ENCODE measurements at places on chromosomes 6 and 20.
A peak's percentile ranks its signal among the peaks of the same experiment; 100 is the strongest.

GRCh38 chr6:161257793-161258457 is 15.9 kb downstream of the AGPAT4 start:
- no peak for DNase-seq

DNA sequence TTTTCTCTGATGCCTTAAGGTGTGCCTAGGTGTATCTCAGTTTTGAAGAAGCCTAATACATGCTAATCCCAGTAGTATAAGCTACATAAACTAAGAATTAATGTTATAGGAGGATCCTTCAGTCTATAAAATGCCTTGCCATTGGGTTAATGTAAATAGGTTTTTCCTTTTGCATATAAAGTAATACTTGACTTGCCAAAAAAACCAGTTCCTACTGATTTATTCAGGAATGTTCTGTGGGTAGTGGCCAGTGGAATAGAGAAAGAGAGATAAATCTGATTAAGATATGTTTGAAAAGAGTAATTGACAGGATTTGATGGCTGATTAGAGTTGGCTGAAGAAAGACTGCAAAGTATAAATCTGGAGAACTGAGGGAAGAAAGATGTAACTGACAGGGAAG is 273.4 kb downstream of the ZFAND3 start:
- DNase-seq = no peak

GRCh38 chr6:111417181-111417585 is 65.8 kb downstream of the REV3L start:
- DNase-seq = peak; percentile 10

DNA sequence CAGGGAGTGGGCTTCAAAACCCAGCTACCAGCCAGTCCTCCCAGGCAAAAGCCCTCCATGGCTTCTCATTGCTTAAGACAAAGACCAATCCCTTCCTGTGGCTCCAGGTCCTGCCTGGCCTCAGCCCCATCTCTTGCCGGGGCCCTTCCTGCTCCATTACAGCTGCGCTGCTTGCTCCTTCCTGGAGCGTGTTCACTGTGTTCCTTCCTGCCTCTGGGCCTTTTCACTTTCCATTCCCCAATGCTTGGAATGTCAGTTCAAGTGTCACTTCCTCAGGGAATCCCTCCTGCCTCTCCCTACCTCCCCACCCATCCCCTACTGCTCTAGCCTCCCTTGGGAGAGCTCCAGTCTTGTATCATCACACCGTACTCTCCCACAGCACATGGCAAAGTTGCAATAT is 11.1 kb upstream of the ITPR3 start:
- no peak for DNase-seq

DNA sequence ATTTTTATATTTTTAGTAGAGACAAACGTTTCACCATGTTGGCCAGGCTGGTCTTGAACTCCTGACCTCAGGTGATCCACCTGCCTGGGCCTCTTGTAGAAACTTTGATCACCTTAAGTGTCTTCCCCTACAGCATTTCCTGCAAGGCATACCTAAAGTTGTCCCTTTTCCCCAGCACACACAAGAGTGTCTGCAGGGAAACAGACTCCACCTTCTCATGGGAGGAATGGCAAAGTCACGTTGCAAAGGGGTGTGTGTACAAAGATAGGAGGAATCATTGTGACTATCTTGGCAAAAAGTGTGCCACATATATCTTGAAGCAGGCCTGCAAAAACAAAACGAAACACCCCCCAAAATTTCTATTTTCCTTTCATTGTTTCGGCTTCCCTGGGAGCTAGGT is 160.8 kb upstream of the RNF24 start:
- DNase-seq = no peak

GRCh38 chr6:117711369-117711768 is 36.1 kb downstream of the NUS1 start:
- DNase-seq = no peak

- no peak for DNase-seq
These were observed 100.4 kb downstream of the CD83 start for GRCh38 chr6:14217728-14218518.

GRCh38 chr6:67121115-67121514 is 1414.1 kb upstream of the EYS start:
- DNase-seq = no peak

- peak; percentile 86 for DNase-seq
These were observed 36.4 kb upstream of the HLA-C start for GRCh38 chr6:31308050-31308844.

DNA sequence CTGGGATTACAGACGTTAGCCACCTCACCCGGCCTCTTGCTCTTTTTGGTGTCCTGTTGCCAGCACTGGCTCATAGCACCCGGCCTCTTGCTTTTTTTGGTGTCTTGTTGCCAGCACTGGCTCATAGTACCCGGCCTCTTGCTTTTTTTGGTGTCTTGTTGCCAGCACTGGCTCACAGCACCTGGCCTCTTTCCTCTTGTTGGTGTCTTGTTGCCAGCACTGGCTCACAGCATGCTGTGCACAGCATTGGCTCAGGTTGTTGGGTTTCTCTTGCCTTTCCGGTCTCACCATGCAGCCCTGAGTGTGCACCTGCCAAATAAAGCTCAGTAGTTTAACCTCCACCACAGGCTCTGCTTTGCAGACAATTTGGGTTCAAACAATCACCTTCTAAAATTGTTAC is 208.2 kb downstream of the THBS2 start:
- DNase-seq = no peak

GRCh38 chr20:35575958-35576357 is 34.1 kb downstream of the ERGIC3 start:
- DNase-seq = peak; percentile 22

GRCh38 chr20:36676701-36677421 is 30.9 kb upstream of the SLA2 start:
- no peak for DNase-seq

- DNase-seq = peak; percentile 51
These were observed 43.3 kb downstream of the SLC2A10 start for GRCh38 chr20:46752728-46753127.

GRCh38 chr6:41678511-41679084 is 40.3 kb downstream of the MDFI start:
- DNase-seq = no peak

DNA sequence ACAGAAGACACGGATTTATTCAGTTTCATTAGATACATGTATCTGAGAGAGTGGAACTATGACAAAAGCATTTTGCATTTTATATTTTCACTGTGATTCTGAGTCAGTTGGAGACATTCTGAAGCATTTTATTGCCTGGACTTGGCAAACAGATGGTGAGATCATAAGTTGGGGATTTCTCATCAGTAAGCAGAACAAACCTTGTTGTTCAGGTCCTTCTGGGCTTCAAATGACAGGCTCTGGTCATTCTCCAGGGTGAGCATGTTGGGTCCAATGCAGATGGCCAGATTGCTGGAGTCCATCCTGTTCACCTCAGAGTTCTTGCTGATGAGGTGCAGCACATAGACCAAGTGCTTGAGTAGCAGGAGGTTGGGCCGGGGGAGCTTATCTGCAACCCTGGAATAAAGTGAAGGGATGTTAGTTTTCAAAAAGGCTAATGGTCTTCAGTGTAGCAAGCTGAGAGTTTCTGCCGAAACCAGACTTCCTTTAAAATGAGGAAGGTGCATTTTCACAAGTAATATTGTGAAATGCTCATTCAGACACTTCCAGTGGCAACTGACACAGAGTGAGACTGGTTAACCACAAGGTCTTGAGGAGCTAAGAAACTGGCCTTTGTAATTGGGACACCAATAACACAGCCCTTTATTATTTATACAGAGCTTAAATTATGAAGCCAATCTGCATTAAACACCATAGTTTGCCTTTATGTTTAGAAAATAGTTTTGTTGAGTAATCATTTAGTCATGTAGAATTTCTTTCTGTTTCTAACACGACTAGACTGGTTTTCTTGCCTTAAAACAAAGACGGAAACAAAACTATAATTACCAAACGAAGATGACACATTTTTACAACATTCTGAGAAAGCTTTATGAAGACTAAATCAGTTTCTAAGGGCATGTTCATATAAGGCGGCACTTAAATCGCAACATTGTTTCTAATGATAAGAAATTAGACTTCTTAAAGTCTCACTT is 5.6 kb downstream of the TAGAP start:
- DNase-seq = no peak

- DNase-seq = no peak
These were observed 151.6 kb downstream of the PRIM2 start for GRCh38 chr6:57469072-57469471.

DNA sequence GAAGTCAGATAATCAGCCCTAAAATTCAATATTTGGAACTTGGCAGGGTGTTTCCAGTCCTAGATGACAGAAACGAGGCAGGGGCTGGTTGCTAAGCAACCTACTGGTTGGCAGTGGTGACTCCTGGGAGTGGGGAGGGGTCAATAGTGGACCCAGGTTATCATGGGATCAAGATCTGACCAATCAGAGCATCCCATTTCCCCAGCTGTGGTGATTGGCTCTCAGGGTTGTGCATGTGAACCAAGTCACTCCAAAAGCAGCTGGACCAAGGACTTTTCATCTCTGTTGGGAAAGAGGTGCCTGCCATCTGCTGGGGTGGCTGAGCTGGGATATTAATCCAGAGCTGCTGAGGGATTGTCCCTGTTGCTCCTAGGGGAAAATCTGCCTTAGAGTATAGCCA is 253.4 kb downstream of the PREX1 start:
- DNase-seq = no peak
